ENCODE measurements at places on chromosomes 16 and 17. TPM values are rescaled to one million over a fixed set of nuclear protein-coding genes. Genes with fewer than 3 reads are reported as not detected.

The MIS12 gene
- 79.6 TPM for total RNA-seq

The CCL14 gene
- 1.0 TPM for total RNA-seq

- H3K4me1 ChIP-seq: no peaks in the 10 kb centered on the region
- no peaks in the 10 kb centered on the region for H3K36me3 ChIP-seq
- H3K27ac ChIP-seq: no peak within 1 kb of the TSS
- H3K4me3 ChIP-seq: no peak within 1 kb of the TSS
- no peaks in the 10 kb centered on the region for H3K27me3 ChIP-seq
Measured at GRCh38 chr16:11964761-11965551, at the start of gene TNFRSF17. TNFRSF17 (plus strand) TSS chr16:11965210; CDS start chr16:11965325, 115 bp downstream.

DNA sequence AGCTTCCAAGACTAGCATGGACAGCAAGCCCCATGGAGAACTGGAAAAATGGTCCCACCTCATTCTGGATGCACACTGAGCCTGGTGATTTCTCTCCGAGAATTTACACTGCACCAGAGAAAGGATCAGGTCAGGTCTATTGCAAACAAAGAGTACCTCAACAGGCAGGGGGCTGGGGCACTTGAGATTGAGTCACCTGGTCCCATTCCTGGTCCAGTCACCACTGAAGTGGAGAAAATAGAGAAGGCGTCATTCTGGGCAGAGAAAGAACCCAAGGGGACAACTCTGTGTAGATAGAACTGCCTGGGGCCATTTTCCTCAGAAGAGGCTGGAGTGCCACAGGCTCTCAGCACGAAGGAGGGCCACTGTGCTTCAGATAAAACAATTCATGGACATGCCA is 38.4 kb downstream of the CENPV start:
- H3K4me3 ChIP-seq: no peak overlapping the region
- H3K4me1 ChIP-seq: no peaks in the 10 kb centered on the region
- H3K36me3 ChIP-seq: peaks cover 8% of the 10 kb centered on the region
- peak; percentile 26 for DNase-seq
- no peak overlapping the region for H3K27ac ChIP-seq

- peaks cover 39% of the 10 kb centered on the region for H3K4me1 ChIP-seq
- no peaks in the 10 kb centered on the region for H3K36me3 ChIP-seq
- no peak overlapping the region for H3K27ac ChIP-seq
- no peak for DNase-seq
- H3K4me3 ChIP-seq: no peak overlapping the region
Measured at GRCh38 chr17:19270704-19271611, 33.8 kb downstream of the EPN2 start.

GRCh38 chr17:81129289-81129688 is 36.0 kb upstream of the PVALEF start:
- DNase-seq: no peak
- H3K36me3 ChIP-seq: no peaks in the 10 kb centered on the region
- H3K4me3 ChIP-seq: no peak overlapping the region
- H3K27ac ChIP-seq: no peak overlapping the region
- no peaks in the 10 kb centered on the region for H3K27me3 ChIP-seq

DNA sequence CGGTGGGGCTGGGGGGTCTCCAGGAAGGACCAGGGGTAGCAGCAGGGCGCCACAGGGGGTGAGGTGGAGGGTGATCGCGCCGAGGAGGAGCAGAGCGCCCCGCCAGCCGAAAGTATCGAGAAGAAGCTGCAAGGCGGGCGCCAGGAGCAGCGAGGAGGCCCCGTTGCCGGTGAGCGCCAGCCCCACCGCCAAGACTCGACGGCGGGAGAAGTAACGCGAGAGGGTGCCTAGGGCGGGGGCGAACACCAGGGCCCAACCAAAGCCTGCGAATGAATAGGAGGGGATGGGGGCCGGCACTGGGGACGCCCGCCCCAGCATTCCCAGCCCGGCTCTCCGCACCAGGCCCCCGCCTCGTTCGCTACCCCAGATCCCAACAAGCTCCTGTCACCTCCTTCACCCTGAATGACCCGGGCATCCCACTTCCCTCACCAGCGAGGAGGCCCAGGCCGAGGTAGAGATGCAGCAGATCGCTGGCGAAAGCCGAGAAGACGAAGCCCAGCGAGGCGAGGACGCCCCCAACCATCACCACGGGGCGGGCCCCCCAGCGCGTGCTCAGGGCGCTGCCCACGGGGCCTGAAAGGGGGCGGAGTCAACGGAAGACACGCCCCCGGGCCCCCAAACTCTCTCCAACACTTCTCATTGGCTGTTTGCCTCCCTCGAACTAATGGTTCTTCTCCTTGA is 1.3 kb downstream of the SLC16A11 start:
- H3K4me1 ChIP-seq: peaks cover 46% of the 10 kb centered on the region
- H3K36me3 ChIP-seq: no peaks in the 10 kb centered on the region
- DNase-seq: peak; percentile 84
- peak overlapping the region; percentile 44 for H3K4me3 ChIP-seq
- peak overlapping the region; percentile 77 for H3K27ac ChIP-seq

All from upper lobe of left lung (tissue), 6 donors.